ENCODE measurements at places on chromosomes 13 and 19.

DNA sequence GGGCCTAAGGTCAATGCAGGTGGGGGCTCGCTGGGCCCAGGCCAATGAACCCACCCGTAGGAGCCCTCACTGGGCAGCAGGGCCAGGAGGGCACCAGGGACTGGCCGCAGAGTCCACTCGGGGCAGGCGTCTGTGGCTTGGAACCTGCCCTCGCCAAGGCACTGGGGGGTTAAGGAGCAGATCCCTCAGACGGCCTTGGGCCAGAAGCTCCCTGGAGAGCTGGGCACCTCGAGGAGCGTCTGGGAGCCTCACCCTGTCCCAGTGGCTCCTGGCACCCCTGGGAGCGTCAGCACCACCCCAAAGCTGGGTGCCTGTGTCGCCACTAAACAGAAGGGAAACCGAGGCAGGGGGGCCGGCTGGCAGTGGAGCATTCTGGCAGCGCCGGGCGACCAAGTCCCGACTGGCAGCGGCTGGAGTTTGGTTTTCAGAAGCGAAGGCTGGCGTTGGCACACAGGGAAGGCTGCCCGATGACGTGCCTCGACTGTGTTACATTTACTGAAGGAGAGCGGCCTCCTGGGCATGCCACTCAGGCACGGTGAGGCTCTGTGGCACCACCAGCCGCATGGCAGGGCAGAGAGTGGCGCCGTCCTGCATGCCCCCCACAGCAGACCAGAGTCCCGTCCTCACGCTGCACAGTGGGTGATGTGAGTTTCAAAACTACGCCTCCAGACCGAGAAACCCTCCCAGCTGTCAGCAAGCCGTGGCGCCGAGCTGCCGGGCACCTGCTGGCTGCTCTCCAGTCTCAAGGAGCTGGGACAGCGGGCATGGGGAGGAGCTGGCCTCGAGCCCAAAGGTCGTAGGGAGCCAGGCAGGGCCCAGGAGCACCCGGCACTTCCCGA, 9.2 kb upstream of the MEX3D start:
- DNase-seq, result no peak

- no peak for DNase-seq
Observed at GRCh38 chr13:100356889-100357288, 231.7 kb downstream of the GGACT start.

DNA sequence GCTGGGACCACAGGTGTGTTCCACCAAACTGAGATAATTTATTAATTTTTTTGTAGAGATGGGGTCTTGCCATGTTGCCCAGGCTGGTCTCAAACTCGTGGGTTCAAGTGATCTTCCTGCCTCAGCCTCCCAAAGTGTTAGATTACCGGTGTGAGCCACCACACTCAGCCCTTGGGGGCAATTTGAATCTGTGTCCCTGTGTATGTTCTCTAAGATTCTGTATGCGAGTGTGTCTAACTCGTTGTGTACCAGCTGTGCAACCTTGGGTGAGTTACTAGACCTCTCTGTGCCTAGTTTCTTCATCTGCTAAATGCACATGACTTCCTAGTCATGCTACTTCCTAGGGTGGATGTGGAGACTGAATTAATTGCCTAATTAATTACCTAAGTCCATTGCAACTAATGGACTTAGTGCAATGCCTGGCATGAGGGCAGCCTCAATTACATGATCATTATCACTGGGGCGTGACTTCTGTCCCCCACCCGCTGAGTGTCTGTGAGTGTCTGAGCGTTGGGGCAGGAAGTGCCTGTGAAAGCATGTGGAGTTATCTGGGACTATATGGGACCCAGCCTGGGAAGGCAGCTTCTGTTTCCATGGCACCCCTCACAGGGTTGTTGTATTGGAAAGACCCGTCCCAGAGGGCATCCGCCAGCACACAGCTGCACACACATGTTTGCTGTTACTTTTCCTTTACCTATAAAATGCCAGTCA, 1.8 kb upstream of the NCCRP1 start:
- DNase-seq, result no peak

GRCh38 chr13:41494202-41494601, 36.9 kb downstream of the RGCC start:
- DNase-seq, result no peak

- DNase-seq, result no peak
Observed at GRCh38 chr13:51538591-51539179, 45.6 kb upstream of the WDFY2 start.

GRCh38 chr19:28908941-28909340, 304.0 kb downstream of the UQCRFS1 start:
- no peak for DNase-seq

- no peak for DNase-seq
Observed at GRCh38 chr13:83086088-83086487, 796.2 kb downstream of the SLITRK1 start.

DNA sequence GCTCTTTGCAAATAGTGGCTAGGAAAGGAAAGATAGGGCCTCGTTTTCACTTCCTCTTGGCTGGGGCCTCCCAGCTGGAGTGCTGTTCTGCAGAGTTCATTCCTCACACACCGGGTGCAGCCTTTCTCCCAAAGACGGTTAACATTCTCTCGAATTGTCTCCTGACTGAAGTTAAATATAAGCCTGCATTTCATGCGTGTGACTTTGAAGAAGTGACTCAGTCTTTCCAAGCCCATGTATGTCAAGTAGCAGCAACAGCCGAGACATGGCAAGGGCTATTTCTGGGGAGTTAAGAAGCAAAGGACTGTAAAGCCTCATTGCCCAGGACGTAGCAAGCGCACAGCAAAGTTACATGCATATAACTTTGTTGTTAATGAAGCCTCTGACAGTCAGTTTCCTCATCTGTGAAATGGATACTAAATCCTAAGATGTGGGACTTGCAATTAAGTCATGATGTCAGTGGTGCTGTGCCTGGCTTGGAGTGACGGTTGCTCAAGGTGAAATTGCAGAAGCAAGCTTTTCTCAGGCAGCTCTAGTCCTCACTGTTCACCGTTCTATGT, 502.4 kb downstream of the MYO16 start:
- no peak for DNase-seq

- no peak for DNase-seq
Observed at GRCh38 chr13:74246487-74246886, 112.3 kb upstream of the KLF12 start.

DNA sequence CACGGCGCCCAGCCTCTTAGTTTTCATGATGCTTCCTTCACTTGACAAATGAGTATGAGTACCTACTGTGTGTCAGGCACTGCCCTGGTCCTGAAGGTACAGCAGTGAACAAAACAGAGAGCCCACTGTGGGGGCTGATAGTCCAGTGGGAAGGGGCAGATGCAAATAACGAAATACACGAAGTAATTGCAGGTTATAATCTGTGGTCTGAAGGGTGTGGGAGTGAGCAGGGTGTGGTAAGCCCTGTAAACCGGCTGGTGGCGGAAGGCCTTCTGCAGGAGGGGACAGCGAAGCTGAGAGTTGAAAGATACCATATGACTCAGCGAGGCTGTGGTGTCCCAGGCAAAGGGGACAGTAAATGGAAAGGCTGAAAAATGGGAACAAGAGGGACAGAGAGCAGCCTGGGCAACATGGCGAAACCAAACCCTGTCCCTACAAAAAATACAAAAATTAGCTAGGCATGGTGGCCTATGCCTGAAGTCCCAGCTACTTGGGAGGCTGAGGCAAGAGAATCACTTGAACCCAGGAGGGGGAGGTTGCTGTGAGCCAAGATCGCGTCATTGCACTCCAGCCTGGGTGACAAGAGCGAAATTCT, 60.5 kb downstream of the MAP4K1 start:
- peak; percentile 46 for DNase-seq

GRCh38 chr13:80132741-80133601, 208.0 kb downstream of the SPRY2 start:
- DNase-seq, result no peak

GRCh38 chr13:23505007-23505406, 65.2 kb upstream of the TNFRSF19 start:
- DNase-seq, result no peak

DNA sequence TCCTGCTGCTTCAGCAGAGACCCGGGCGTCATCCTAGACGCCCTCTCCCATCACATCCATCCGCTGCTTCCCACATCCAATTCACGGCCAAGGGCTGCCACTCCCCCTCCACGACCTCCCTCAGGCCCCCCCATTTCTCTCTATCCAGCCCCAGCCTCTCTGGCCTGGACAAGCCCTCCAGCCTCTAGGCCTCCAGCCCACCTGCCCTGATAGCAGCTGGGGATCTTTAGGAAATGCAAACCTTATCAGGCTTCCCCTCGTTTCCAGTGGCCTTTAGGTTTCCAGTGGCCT, 51.6 kb downstream of the PEPD start:
- no peak for DNase-seq
